ENCODE measurements at places on chromosomes 3 and 15. TPM values are rescaled to one million over a fixed set of nuclear protein-coding genes. Genes with fewer than 3 reads are reported as not detected.

DNA sequence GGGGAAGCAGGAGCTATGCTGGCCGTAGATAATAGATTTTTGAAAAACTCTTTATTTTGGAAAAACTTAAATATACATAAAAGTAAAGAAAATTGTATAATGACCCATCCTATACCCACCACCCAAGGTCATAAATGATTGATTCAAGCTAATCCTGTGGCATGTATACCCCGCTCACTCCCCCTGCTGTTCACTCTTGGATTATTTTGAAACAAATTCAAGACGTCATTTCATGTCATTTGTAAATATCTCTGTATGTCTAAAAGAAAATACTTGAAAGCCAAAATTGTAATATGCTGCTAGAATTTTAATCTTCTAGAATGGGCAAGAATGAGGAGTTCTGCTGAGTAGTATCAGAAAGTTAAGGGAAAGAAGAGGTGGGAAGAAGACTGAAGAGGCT is 241.7 kb downstream of the FEZF2 start:
- DNase-seq = no peak

GRCh38 chr3:132662212-132662611 is 2.1 kb downstream of the UBA5 start:
- no peak for DNase-seq

GRCh38 chr3:173371848-173372487 is 25.6 kb upstream of the NLGN1 start:
- no peak for DNase-seq

GRCh38 chr15:100807028-100807427 is 72.6 kb upstream of the ALDH1A3 start:
- DNase-seq = no peak

- DNase-seq = no peak
These were observed 395.2 kb upstream of the TPM1 start for GRCh38 chr15:62647202-62647842.

- no peak for DNase-seq
These were observed 319.2 kb upstream of the TRIM42 start for GRCh38 chr3:140358686-140359085.

DNA sequence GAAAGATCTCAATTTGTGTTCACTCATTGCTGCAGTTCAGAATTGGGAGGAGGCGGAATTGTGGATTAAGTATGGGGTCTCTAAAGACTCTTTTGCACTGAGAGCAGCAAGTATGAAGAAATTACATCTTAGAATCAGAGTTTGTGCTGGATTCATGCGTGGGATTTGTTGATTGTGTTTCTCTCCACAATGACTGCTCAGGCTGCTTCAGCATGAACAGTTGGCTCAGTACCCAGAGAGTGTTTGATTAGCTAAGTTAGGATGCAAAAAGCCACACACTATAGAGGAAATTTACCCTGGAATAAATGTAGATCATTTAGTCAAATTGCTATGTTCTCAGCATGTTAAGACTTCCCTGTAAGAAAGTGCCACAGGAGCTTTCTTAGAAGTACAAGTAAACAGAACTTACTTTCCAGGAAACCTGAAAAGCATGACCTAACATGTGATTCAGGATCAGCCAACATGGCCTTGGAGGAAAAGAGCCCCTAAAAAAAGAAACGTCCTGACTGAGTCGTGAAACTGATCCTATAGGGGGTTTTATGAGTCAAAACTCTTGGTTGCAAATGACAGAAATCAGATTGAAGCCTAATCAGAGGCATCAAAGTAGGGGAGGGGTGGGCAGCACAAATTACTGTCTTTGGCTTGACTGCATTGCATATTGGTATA is 32.6 kb downstream of the HHLA2 start:
- no peak for DNase-seq

DNA sequence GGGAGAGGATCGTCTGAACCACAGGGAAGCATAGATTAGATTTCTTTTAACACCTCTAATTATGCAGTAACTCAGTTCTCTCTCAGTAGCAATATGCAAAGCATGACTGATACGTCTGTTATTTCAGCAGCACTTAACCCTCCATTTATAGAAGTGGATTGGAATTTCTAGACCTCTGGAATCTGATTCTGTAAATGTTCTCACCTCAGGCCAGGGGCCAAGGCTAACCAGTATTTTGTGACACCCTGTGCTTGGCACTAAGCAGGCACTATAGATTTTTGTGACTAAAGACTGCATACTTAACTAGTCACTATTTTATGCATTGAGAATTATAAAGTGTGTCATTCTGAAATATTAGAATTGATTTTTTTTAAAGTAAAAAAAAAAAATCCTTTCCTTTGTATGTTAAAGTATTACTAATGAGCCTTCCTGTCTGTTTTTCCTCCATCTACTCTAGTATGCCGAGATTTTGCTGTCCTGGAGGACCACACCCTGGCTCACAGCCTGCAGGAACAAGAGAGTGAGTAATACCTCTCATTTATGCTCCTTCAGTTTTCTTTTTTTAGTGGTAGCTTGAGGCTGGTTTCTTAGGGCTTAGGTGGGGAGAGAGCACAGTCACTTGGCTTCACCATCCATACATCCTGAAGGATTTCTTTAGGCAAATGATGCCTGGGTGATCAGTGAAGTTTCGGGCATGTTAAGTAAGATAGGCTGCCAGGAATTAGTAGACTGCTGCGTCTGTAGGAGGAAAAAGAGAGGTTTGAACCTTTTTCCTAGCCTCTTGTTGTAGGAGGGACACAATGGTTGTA is 26.5 kb upstream of the UTS2B start:
- no peak for DNase-seq

DNA sequence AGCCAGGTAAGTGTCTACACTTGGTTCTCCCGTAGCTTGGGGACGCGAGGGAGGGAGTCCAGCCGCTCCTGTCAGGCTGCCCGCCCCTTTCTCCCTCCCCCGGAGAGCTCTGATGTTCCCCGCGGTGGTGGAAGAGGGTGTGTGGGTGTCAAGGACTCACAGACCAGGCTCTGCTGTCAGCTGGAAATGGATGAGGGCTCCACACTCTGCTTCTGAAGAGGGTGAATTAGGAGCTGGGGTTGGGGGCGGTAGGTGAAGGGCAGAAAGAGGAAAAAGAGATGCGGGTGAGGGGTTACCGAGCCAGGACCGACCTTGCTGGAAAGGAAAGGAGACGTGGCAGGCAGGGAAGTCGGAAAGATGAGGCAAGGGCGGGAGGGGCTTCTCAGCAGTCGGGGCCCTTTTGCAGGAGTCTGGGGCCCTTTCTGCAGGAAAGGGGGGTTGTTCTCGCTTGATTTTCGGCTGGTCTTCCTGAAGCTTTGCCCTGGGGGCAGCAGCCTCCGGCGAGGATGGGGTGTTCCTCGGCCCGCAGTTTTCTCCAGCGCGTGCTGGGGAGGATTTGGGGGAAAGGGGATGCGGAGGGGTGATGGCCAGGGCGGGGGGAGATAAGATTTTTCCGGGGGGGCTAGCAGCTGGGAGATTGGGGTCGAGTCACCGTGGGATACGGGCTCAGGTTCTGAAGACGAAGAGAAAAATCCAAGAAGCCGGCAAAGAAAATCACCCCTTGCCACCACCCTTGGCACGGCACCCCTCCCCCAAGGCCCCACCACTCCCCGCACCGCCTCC is 602 bp upstream of the BAHD1 start:
- DNase-seq = peak; percentile 67

- no peak for DNase-seq
These were observed 575.4 kb downstream of the NTRK3 start for GRCh38 chr15:87681104-87681503.

DNA sequence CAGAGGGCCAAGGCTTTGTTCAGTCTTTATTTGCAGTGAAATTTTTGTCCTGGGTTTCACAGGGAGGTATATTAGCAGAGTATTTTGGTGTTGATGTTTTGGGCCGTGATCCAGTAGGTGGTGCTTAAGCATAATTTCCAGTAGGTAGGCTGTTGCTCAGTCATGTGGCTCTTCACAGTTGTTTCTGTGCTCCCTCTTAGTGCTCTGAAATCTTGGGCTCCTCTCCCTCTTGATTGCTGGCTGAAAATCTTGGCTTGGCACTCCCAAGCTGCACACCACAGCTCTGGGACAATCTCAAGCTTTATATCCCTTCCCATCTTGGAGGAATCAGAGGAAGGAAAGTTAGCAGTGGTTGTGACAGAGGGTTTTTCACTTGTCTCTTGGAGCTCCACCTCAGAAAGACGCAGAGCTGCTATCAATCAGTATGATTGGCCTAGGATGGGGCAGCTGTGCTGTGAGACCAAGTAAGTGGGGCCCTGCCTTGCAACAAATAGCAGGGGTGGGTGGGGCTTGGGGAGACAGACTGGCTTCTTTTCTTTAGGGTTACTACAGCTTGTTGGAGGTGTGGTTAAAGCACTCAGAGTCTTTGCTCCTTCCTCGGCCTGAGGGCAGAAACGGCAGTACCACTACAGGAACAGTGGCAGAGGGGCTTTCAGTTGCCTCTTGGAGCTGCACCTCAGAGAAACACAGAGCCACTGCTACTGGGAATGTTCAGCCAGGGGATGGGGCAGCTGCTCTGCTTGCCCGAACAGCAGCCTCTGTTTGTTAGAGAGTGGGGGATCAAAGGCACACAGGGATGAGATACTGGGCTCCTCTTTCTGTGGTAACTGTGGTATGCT is 627.0 kb downstream of the SI start:
- no peak for DNase-seq

DNA sequence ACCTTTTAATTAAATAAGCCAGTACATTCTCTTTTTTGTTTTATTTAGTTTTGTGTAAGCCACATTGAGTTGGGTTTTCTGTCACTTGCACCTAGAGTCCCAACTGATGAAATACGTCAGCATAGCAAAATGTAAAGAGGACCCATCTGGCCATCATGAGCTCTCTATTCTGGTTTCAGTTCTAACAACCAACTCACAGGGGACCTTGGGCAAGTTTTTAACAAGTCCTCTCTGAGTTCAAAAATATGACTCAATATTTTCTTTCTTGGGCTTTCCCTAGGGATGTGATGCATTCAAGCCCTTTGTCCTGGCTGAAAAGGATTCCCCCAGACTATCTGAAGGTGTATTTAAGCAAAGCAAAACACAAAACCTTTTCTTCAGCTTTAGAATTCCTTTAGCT is 32.9 kb downstream of the PLCH1 start:
- DNase-seq = no peak

DNA sequence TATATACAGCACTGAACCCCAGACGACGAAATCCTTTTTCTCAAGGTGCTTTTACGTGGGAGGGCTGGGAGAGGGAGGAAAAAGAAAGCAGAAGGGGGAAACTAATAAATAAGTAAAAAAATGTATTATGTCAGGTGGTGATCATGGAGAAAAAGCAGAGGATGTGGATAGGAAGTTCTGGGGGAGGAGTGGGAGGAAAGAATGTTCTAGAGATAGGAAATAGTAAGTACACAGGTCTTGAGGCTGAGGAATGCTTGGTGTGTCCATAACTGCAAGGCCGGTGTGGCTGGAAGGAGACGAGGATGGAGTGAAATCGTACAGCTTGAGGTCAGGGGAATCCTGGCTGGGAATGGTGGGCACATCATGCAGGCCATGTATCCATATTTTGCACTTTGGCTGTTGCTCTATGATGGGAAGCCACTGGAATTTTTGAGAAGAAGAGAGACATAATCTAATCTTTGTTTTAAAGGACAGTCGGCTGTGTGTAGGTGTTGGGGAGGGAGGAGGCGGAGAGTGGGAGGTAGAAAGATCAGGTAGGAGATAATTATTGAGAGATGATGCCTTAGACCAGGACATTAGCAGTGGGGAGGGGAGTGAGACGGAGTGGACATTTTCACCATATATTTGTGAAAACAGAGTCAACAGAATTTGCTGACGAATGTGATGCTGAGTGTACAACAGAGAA is 1.8 kb upstream of the UBE2E2 start:
- DNase-seq = no peak

Gene DENND4A
- 34.6 TPM for total RNA-seq

Gene SLC41A3
- 36.2 TPM for total RNA-seq

Gene PLAAT1
- not detected for total RNA-seq

Gene MORC1
- total RNA-seq = not detected

Gene DENND6A
- total RNA-seq = 22.3 TPM

Gene GOLGA6D
- not detected for total RNA-seq

Measured in lower lobe of right lung (tissue), 2 donors.